Right renal pelvis (tissue), 4 donors: ENCODE measurements at places on chromosomes 4 and X.

GRCh38 chr4:136713140-136713539 lies 819.2 kb downstream of the PCDH18 start:
- no peak for DNase-seq

GRCh38 chr4:115515772-115516171 lies 402.4 kb upstream of the NDST4 start:
- no peak for DNase-seq

- no peak for DNase-seq
These were observed 863 bp downstream of the CPE start for GRCh38 chr4:165379678-165380064.

DNA sequence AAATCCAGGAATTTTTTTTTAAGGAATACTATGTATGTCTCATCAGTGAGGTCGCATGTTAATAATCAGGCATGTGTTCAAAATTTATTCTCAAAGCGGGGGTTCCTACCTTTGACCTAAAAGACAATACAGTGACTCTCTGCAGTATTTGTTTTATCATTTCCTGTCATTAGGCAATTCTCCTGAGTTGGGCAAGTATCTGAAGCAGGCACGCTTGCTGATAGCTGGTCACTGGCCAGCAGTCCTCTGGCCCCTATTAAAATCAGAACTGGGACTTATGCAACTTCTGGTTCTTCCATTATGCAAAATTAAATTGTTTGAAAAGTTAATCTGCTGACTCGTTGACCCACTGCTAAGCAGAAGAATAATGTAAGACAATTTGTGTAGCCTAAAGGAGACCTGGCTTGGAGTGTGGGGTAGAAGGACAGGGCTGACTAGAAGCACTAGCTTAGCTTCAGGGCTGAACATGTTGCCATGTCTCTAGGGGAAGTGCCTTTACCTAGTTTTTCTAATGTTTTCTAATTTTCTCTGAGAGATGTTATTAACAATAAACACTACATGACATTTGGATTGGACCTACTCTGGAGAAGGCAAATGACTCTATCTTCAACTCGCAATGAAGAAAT lies 36.0 kb upstream of the GABRA2 start:
- no peak for DNase-seq

GRCh38 chrX:123263747-123264146 lies 79.7 kb downstream of the GRIA3 start:
- DNase-seq, result no peak

GRCh38 chr4:173461170-173461569 lies 62.3 kb upstream of the SCRG1 start:
- DNase-seq, result no peak

DNA sequence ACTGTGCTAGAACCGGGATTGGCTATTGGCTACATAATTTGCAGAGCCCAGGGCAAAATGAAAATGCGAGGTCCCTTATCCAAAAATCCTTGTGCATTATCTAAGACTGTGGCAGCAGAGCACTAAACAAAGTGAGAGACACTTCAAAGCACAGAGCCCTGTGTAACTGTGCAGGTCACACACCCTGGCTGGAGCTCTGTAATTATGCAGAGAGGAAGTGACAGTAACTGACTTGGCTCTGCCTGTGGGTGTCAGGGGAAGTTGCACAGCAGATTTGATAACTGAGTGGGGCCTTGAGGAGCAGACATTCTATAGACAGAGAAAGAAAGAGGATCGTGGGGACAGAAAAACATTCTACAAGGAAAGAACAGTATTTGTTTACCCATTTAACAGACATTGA lies 173.5 kb upstream of the FMR1 start:
- DNase-seq, result no peak

DNA sequence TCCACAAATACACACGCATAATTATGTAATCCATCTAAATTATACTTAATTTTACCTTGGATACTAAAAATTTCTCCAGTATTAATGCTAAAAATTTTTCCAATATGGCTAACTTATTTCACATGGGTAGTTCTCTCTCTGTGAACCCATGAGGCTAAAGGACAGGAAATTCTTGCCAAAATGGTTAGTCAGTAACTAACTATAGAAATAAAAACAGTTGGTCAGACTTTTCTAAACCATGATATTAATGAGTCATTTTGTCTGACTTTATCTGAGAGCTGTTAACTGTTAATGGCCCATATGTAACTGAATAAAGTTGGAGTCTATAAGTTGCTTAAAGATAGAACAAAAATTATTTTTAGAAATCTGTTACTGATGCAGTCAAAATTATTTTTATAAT lies 549.4 kb downstream of the TLL1 start:
- DNase-seq, result no peak

DNA sequence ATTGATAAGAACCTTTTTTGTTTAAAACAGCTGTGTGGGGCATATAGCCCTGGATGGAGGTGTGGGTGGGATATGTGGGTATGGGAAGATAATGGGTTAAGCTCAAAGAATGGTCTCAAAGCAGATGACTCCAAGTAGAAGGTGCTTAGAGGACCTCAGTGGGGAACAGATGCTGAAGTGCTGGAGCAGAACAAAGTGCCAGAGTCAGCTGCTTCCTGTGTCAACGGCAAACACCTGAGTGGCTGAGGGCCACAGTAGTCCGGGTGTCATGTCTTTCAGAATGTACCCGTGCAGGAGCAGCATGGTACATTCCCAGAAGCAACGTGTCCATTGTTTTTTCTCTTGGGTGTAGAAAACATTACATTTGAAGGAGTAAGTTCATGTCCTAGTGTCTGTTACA lies 210.6 kb downstream of the CCNG2 start:
- no peak for DNase-seq

DNA sequence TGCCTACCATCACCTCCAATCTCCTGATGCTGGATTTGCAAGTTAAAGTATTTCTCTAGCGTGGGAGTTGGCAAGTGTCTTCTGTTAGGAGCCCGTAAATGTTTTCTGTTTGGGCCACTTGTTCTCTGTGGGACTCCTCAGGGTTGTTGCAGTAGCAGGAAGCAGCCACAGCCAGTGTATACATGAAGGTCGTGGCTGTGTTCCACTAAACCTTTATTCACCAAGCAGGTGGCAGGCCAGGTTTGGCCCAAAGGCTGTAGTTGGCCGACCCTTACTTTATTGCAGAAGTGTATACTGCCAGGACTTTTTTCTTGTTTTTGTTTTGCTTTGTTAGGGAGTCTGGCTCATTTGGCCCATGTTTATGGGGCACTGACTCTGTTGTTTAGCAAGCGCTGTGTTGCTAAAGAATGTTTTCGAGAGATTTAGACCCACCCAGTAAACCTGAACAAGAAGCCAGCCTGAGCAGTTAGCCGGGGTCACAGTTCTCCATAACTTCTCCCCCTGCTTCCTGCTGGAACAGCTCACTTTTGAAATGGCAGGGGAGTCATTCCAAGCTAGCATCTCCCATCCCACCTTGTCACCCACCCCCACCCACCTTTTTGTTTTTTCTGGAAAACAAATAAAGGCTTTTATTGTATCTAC lies 58.8 kb downstream of the SHROOM2 start:
- DNase-seq, result no peak

- no peak for DNase-seq
These were observed 25.7 kb upstream of the TRPC3 start for GRCh38 chr4:121977251-121978171.

DNA sequence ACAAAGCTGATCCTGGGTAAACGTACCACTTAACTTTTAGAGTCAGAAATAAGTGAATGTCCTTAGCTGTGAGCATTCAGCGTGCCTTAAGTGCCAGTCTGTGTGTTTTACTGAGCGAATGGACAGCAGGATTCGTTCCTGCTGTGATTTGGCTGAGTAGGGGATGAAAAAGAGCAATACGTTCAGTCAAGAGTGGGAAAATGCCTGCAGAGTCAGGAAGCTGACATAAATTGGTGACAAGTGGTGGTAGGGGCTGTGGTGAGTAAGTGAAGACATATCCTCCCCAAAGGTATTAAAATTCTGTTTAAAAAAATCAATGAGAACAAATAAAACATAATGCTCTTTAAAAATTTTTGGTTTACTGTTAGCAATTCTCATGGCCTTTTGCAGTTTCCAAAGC lies 56.6 kb upstream of the TNIP3 start:
- DNase-seq, result no peak
